ACHN (cell line): ENCODE measurements at places on chromosomes 4 and X.

GRCh38 chr4:160347197-160347596 is 1244.3 kb downstream of the RAPGEF2 start:
- no peak for DNase-seq

DNA sequence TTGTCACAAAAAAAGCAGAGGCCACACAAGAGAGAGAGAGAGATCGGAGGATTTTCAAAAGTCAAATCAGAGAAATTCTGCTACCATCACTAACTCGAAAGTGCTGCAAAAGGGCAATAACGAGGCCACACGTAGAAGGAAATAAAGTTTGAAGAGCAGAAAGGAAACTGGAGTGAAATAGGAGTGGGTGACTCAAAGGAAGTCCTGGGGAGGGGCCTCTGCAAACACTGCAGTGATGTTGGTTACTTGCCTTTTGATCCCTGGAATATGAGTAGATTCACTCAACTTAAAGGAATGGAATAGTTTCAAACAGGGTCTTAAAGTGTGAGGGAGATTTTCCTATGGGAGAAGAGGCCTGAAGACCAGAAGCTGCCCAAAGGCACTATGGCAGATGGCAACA is 663.4 kb upstream of the LCORL start:
- no peak for DNase-seq

GRCh38 chrX:40088803-40089540 is 8.8 kb downstream of the BCOR start:
- DNase-seq, result no peak

- no peak for DNase-seq
These were observed 10.9 kb downstream of the EVC start for GRCh38 chr4:5721923-5722322.

- DNase-seq, result no peak
These were observed 78.7 kb downstream of the WDFY3 start for GRCh38 chr4:84887824-84888223.

- DNase-seq, result no peak
These were observed 1328.7 kb downstream of the ADGRL3 start for GRCh38 chr4:62528874-62529273.
